T-helper 17 cell (primary cell): ENCODE measurements at places on chromosomes 1 and 21.

GRCh38 chr1:204448344-204448964, 36.8 kb upstream of the PPP1R15B start:
- DNase-seq, result no peak

- DNase-seq, result no peak
Observed at GRCh38 chr1:186965847-186966246, 137.1 kb downstream of the PLA2G4A start.

GRCh38 chr1:155186794-155187455, 13.3 kb downstream of the TRIM46 start:
- DNase-seq, result no peak

DNA sequence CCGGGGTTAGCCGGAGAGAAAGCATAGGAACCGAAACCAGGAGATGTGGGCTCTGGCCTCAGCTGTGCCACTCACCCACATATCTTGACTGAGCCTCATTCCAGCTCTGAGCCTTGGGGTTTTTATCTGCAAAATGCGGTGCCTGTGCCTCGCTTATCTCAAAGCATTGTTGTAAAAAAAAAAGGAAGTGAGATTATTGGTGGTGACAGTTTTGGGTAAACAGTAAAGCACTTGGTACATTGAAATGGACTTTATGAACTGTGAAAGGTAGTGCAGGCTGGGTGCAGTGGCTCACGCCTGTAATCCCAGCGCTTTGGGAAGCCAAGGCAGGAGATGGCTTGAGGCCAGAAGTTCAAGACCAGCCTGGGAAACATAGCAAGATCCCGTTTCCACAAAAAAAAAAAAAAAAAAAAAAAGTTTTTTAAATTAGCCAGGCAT, 3.8 kb downstream of the PTAFR start:
- DNase-seq, result no peak

DNA sequence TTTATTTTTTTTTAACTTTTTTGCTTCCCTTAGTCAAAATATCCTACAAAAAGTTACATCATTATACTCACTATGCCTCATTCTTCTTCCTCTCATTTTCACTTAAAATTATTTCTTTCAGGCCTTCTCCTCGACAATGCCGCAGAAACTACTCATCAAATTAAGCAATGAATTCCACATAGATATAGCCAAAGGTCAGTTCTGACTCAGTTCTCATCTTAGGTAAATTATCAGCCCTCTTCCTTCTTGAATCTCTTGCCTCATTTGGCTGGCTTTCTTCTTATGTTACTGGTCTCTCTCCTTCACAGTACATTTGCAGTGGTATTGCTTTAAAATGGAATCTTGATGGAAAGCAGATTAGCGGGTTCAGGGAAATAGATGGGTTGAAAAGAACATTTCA, 260.7 kb upstream of the BRINP3 start:
- no peak for DNase-seq

GRCh38 chr1:25806418-25806817, 6.4 kb downstream of the SELENON start:
- no peak for DNase-seq

GRCh38 chr1:41313661-41314131, 47.5 kb upstream of the FOXO6 start:
- no peak for DNase-seq

DNA sequence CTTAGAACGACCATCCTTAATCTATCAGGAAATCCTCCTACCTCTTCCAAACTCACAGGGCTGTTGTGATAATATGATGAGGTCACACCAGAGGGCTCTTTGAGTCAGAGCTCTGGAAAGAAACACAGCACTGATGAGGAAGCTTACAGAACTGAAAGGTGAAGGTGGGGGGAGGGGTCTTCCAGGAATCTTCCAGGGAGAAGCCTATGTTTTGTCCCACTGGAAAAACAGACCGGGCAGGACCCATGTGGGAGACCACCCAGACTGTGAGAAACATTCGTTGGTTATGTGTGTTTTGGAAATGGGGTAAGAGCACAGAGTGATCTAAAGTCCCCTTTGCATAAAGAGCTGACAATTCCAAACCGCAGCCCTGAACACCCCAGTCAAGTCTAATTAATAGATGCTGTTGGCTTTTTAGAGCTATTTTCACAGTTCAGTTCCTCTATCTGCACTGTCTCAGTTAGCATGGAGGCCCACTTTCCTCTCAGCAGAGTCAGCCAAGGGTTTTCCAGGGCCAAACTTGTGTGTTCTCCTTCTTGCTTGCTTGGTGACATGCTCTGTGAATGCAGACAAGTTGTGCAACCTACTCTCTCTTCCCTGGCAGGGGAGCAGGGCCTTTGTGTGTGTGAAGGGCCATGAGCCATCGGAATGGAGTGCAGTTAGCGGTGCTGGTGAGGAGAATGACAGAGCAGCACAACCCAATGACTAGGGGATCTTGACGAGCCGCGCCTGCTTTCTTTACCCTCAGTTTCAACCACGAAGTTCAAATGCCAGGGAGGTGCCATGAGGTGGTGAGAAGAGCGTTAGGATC, 12.3 kb downstream of the PHLDA3 start:
- no peak for DNase-seq

DNA sequence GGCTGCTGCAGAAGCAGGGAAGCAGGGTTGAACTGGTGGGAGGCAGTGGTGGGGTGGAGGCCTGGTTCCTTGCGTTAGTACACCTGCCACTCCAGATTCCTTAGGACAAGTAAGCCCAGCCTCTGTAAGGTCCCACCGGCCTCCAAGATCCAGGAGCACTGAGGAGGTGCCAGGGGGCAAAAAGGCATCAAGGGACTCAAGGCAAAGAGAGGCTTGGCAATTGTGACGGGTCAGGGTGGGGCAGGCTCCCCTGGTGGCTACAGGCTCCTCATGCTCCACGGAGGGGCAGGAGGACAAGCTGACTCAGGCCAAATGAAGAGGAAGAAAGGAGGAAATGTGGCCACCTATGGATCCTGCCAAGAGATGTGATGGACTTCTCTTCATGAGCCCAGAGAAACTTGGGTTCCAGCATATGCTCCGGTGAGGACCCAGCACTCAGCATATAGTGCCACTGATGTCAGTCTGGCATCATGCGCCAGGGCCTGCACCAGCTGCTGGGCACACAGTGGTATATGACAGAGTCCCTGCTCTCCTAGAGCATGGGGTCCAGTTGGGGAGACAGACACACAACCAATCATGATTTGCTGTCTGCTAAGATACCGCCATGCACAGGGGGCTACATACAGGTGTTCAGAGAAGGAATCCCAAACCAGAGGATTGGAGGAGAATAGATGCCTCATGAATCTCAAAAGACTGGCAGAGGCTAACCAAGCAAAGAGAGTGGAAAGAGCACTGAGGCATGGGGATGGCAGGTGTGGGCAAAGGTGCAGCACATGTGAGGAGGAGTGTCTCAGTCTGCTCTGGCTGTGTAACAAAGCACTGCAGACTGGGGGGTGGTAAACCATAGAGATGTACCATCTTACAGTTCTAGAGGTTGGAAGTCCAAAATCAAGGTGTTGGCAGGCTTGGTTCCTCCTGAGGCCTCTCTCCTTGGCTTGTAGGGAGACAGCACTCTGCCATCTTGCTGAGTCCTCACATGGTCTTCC, 249.7 kb downstream of the RHOU start:
- DNase-seq, result no peak
